DMS 273 treated with DMSO at 0.1 percent for 48 hours (cell line): ENCODE measurements at places on chromosomes 12 and 14.

DNA sequence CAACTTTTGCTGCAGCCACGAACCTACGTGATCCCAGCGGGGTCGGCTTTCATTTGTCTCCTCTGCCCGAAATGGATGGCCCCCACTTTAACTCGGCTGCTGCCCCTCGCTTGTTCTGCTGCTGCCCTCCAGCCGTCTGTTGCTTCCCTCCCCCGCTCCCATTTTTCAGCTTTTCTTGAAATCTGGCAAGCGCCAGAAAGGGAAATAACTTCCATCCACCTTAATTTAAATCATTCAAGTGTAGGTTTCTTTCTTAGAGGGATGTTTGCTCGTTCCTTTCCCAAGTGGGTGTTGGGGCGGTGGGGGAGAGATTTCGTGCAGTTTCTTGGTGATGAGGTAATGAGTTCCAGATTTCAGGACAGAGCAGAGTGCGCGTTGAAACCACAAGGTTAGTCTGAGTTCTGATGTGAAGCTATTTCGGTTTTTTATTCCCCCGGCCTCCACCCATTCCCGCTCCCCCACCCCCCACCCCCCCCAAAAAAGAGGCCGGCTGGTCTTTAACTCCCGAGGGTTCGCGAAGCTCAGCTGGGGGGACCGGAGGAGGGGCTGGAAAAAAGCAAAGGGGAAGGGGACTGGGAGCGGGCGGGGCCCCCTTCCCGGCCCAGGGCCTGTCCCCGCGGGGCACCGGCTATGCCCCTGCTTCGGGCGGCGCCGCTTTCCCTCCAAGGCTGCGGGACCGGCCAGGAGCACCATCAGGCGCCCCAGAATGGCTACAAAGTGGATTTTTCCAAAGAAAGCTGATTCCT is 2.2 kb upstream of the ZFP36L1 start:
- DNase-seq = no peak

GRCh38 chr14:60276347-60276746 is 27.3 kb downstream of the PPM1A start:
- DNase-seq = no peak

DNA sequence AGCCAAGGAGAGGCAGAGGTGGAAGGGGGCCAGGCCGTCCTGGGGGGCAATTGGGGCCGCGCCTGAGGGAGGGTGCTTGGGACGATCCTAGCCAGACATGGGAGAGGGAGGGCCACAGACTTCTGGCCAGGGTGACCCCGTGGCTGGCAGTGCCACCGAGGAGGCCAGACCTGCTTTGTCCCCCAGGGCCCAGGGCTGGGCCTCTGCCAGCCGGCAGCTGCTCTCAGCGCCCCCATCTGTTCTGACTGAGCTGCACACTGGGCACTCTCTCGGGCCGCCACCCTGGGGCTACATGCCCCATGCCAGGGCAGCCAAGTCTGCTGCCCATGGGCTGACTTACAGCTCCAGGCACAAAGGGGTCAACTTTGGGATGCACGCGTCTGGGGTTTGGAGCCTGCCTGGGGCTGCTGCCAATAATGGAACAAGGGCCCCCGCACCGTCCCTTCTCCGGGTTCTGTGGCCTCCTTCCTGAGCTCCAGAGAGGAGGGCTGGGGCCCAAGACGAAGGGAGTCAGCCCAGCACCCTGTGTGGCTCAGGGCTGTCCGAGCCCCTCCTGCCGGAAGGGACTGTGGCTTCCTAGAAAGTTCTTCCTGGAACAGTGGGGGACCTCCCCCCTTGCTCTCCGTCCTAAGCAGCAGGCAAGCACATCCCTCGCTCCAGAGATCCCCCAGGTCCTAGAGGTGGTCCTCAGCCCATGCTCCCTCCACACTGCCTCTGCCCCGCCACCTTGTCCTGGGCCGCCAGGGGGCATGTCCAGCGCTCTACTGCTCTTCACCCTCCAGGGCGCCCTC is 1.1 kb downstream of the ADSS1 start:
- DNase-seq = no peak

GRCh38 chr14:51094282-51094821 is 553 bp downstream of the TRIM9 start:
- no peak for DNase-seq
